ENCODE measurements at places on chromosomes 4 and X.
A peak's percentile ranks its signal among the peaks of the same experiment; 100 is the strongest.

DNA sequence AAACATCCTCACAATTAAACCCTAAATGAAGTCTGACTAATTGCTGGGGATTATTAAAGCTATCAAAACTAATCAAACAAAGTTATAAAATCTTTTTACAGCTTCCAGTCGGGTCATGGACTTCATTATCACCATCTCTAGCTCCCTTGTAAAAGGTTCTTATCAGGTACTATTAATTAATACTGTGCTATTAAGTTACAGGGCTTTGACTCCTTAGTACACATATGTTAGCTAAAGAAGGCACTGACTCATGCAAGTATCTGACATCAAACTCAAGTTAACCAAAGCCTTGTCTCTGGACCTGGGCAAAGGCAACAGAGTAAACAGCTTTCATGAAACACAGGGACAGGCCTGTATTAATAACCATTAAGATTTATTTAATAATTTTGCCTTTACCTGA is 7.9 kb upstream of the ADH4 start:
- no peak overlapping the region for H3K27ac ChIP-seq
- H3K36me3 ChIP-seq, result no peaks in the 10 kb centered on the region
- DNase-seq, result no peak
- no peak overlapping the region for H3K4me3 ChIP-seq
- no peaks in the 10 kb centered on the region for H3K4me1 ChIP-seq

- H3K4me3 ChIP-seq, result no peak overlapping the region
- no peak overlapping the region for H3K27ac ChIP-seq
- H3K27me3 ChIP-seq, result no peaks in the 10 kb centered on the region
- no peaks in the 10 kb centered on the region for H3K36me3 ChIP-seq
- no peaks in the 10 kb centered on the region for H3K4me1 ChIP-seq
These were observed 9.7 kb upstream of the KLF3 start for GRCh38 chr4:38654273-38654672.

- no peaks in the 10 kb centered on the region for H3K4me1 ChIP-seq
- H3K27ac ChIP-seq, result no peak within 1 kb of the TSS
- H3K4me3 ChIP-seq, result peak within 1 kb of the TSS; percentile 63
- H3K27me3 ChIP-seq, result no peaks in the 10 kb centered on the region
- DNase-seq, result peak; percentile 32
These were observed at the start of gene TRO for GRCh38 chrX:54920610-54921426. Gene TRO (plus strand): TSS chrX:54920824. CDS start chrX:54922247, 1,423 bp downstream.

DNA sequence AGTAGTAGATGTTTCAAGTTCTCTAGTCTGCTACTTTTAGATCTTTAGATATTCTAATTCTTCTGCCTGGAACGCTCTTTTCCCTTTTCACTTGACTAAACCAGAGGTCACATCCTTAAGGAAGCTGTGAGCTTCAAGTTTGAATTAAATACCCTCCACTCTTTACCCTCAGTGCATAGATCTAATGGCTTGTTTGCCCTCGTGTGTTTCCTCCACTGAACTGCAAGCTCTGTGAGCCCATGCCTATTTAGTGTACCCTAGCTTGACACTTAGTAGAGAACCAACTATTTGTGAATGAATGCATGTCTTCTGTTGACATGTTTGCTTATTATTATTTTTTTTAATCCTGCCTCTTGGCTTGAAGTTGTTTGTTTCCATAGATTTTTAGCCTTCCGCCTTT is 138.3 kb downstream of the PDE5A start:
- DNase-seq, result peak; percentile 24
- peaks cover 3% of the 10 kb centered on the region for H3K36me3 ChIP-seq
- no peak overlapping the region for H3K4me3 ChIP-seq
- no peaks in the 10 kb centered on the region for H3K27me3 ChIP-seq

- DNase-seq, result no peak
- 0 out of 2 replicates have a peak, but pooled peaks cover 3% of the 10 kb centered on the region for H3K36me3 ChIP-seq
- no peak overlapping the region for H3K4me3 ChIP-seq
- H3K27me3 ChIP-seq, result no peaks in the 10 kb centered on the region
These were observed 20.2 kb upstream of the MRFAP1 start for GRCh38 chr4:6620296-6620695.

GRCh38 chrX:96563646-96564045 is 121.0 kb upstream of the DIAPH2 start:
- no peak for DNase-seq
- no peak overlapping the region for H3K4me3 ChIP-seq
- no peaks in the 10 kb centered on the region for H3K36me3 ChIP-seq
- H3K4me1 ChIP-seq, result no peaks in the 10 kb centered on the region
- no peaks in the 10 kb centered on the region for H3K27me3 ChIP-seq
- no peak overlapping the region for H3K27ac ChIP-seq

GRCh38 chr4:125389713-125390112 is 75.0 kb downstream of the FAT4 start:
- no peaks in the 10 kb centered on the region for H3K36me3 ChIP-seq
- DNase-seq, result peak; percentile 33
- H3K27me3 ChIP-seq, result no peaks in the 10 kb centered on the region
- peaks cover 16% of the 10 kb centered on the region for H3K4me1 ChIP-seq

GRCh38 chr4:175422331-175422730 is 389.7 kb downstream of the GPM6A start:
- no peaks in the 10 kb centered on the region for H3K36me3 ChIP-seq
- no peak overlapping the region for H3K27ac ChIP-seq
- no peak overlapping the region for H3K4me3 ChIP-seq

GRCh38 chrX:134533352-134533751 is 73.4 kb downstream of the HPRT1 start:
- H3K27me3 ChIP-seq, result no peaks in the 10 kb centered on the region
- peaks cover 14% of the 10 kb centered on the region for H3K4me1 ChIP-seq
- DNase-seq, result no peak
- H3K36me3 ChIP-seq, result no peaks in the 10 kb centered on the region
- H3K27ac ChIP-seq, result no peak overlapping the region

DNA sequence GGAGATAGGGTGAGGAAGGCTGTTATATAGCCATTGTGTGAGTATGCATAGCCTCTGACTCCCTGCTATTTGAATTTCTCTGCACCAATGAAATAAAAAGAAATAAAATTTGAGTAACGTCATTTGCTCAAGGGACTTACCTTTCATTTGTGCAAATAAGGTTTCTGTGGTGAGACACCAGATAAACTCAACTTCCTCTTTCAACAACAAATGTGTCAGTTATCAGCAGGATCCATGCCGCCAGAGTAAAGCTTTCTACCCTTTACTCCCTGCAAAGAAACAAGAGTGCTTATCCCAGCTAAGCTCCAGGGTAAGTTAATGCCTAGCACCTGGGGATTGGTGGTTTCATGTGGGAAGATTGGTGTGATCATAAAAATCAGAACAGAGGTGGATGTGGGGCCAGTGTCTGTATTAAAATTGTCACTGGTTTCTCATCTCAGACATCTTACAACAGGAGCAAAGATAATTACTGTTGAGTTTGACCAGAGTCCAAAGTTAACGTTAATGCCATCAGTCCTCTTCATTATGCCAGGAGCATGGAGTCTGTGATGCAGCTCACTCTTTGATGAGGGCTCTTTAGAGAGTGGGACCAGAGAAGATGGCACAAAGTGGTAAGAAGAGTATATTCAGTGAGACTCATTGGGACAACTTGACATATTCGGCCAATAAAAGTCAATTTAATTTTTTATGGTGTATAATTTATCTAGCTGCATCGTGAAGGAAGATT is at the start of gene P2RY10:
P2RY10 (plus strand) TSS at position 206 of the 727 bp plus-strand sequence. CDS start 15,130 bp downstream, outside the sequence.
- no peaks in the 10 kb centered on the region for H3K36me3 ChIP-seq
- no peak within 1 kb of the TSS for H3K4me3 ChIP-seq
- no peak within 1 kb of the TSS for H3K27ac ChIP-seq
- no peaks in the 10 kb centered on the region for H3K4me1 ChIP-seq

- H3K4me1 ChIP-seq, result no peaks in the 10 kb centered on the region
- peak; percentile 62 for DNase-seq
- H3K36me3 ChIP-seq, result no peaks in the 10 kb centered on the region
These were observed 11.6 kb downstream of the PAGE4 start for GRCh38 chrX:49840679-49841078.

DNA sequence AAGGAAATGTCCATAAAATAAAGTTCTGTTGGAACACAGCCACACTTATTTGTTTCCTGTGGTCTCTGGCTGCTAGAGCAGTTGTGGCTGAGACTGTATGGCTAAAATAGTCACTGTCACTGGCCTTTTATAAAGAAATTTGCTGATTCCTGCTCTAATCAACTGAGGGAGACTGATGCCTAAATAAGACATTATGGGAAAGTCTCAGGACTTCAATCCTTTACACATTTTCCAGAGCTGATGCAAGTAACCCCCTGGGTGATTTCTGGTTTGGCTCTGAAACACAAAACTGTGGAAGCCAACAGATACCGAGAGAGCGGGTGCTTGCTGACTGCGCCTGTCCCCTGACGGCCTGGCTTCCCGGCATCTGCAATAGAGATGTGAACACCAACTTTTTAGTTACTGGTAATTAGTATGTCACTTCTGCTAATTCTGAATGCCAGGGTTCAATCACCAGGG is 64.0 kb downstream of the POLR2B start:
- no peak for DNase-seq
- H3K4me3 ChIP-seq, result no peak overlapping the region
- no peaks in the 10 kb centered on the region for H3K36me3 ChIP-seq
- peaks cover 6% of the 10 kb centered on the region for H3K4me1 ChIP-seq
- H3K27ac ChIP-seq, result no peak overlapping the region

DNA sequence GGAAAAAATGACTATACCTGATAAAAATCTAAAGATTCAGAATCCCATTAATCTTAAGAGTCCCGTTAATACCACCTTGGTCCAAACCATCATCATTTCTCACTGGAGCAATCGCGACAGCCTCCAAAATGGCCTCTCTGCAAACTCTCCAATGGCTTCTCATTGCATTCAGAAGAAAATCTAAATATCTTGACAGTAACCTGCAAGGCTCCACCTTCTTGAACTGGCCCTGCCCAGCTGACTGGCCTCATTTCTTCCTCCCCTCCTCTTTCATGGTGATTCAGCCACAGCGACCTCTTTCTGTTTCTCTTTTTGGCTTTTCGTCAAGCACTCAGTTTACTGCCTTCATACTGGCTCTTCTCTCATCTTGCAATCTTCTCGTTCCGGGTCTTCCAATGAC is 56.2 kb upstream of the GPRIN3 start:
- H3K27ac ChIP-seq, result no peak overlapping the region
- no peaks in the 10 kb centered on the region for H3K27me3 ChIP-seq
- no peaks in the 10 kb centered on the region for H3K36me3 ChIP-seq
- DNase-seq, result no peak

DNA sequence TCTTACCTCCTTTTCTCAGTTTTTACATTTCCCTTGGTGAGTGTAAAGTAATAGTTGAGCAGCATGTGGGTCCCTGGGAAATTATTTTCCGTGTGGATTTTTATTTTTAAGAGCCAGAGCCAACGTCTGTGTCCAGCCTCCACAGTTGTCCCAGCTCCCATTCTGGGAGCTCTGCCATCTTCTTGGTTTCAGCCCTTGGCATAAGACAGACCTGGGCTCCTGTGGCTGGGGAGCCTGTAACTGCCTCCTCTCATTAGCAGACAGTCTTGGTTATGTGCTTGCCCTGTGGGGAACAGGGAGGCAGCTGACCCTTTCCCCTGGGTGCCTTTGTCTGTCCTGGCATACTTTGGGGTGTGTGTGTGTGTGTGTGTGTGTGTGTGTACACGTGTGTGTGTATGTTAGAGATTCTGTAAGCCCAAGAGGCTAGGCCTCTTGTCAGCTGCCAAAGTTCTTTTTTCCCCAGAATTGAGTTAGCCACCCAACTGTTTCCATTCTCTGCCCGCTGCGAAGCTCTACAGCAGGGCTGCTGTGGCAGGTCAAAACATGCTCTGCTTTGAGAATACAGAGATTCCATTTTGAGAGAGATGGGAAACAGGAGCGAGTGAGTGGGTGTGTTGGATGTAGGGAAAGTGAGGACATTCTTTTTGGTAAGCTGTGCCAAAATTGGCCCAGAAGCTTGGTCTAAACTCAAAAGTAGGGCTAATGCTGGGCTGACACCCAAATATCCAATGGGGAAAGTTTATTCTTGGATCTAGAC is 140.7 kb downstream of the TMEM164 start:
- no peaks in the 10 kb centered on the region for H3K4me1 ChIP-seq
- DNase-seq, result no peak
- no peak overlapping the region for H3K27ac ChIP-seq
- H3K27me3 ChIP-seq, result no peaks in the 10 kb centered on the region
- H3K36me3 ChIP-seq, result no peaks in the 10 kb centered on the region
- no peak overlapping the region for H3K4me3 ChIP-seq

GRCh38 chrX:107467271-107467670 is 17.8 kb downstream of the FRMPD3 start:
- no peak overlapping the region for H3K27ac ChIP-seq
- no peaks in the 10 kb centered on the region for H3K4me1 ChIP-seq
- no peaks in the 10 kb centered on the region for H3K27me3 ChIP-seq
- no peak overlapping the region for H3K4me3 ChIP-seq
- H3K36me3 ChIP-seq, result no peaks in the 10 kb centered on the region

GRCh38 chr4:87241336-87241735 is 20.9 kb upstream of the KLHL8 start:
- H3K4me3 ChIP-seq, result no peak overlapping the region
- DNase-seq, result no peak
- no peaks in the 10 kb centered on the region for H3K4me1 ChIP-seq
- H3K36me3 ChIP-seq, result no peaks in the 10 kb centered on the region
- H3K27me3 ChIP-seq, result no peaks in the 10 kb centered on the region

GRCh38 chr4:82126512-82127040 is 247.2 kb downstream of the HNRNPD start:
- H3K4me1 ChIP-seq, result peaks cover 18% of the 10 kb centered on the region
- H3K27ac ChIP-seq, result no peak overlapping the region
- H3K36me3 ChIP-seq, result no peaks in the 10 kb centered on the region
- no peak overlapping the region for H3K4me3 ChIP-seq
- H3K27me3 ChIP-seq, result no peaks in the 10 kb centered on the region

GRCh38 chr4:186728631-186729271 is 5.1 kb upstream of the FAT1 start:
- no peaks in the 10 kb centered on the region for H3K27me3 ChIP-seq
- H3K4me3 ChIP-seq, result no peak overlapping the region
- no peaks in the 10 kb centered on the region for H3K36me3 ChIP-seq
- H3K27ac ChIP-seq, result no peak overlapping the region

GRCh38 chr4:955931-956381 is 17.4 kb downstream of the DGKQ start:
- no peaks in the 10 kb centered on the region for H3K36me3 ChIP-seq
- DNase-seq, result no peak
- no peak overlapping the region for H3K27ac ChIP-seq
- peaks cover 5% of the 10 kb centered on the region for H3K4me1 ChIP-seq
